ENCODE measurements at places on chromosomes 4 and X.

GRCh38 chrX:106684207-106684606 is 42.3 kb upstream of the RNF128 start:
- DNase-seq, result no peak

GRCh38 chr4:123825596-123826291 is 429.1 kb downstream of the SPRY1 start:
- no peak for DNase-seq

- DNase-seq, result no peak
Measured at GRCh38 chrX:24495700-24496099, 30.6 kb downstream of the PDK3 start.

- DNase-seq, result no peak
Measured at GRCh38 chr4:186946682-186947294, 223.1 kb upstream of the FAT1 start.

DNA sequence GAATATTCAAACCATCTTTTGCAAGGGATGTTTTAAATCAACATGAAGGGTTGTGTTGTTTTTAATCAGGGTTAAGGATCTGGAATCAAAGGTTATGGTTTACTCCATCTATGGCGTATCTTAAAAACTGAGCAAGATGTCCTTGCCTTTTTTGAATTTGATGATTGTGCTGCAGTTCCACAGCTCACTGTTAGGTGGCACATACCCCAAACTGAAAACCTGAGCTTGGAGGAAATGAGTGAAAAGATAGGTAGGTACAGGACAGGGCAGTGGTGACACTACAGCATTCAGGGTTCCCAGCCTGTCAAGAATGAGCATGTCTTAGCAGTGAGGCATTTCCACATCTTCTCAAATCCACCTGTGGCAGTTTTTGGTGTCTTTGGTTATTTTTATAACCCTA is 13.1 kb upstream of the EOLA1 start:
- DNase-seq, result no peak

- DNase-seq, result no peak
Measured at GRCh38 chrX:37076983-37077382, 68.8 kb downstream of the FAM47C start.

DNA sequence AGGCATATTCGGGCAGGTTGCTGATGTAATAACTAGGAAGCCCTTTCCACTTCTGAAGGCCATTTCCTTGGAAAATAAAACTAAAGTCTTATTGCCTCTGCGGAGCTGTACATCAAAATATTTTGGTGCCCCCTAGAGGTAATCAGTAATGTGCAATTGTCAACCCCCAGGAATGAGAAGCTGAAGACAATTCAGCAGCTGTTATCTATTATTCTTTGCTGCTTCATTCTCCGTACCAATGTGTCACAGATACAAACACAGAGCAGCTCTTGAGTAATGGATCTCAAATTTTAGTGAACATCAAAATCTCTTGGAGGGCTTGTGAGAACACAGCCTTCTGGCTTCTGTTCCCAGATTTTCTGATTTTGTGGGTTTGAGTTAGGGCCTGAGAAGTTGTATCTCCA is 3.5 kb upstream of the SLIT2 start:
- DNase-seq, result peak; percentile 80

DNA sequence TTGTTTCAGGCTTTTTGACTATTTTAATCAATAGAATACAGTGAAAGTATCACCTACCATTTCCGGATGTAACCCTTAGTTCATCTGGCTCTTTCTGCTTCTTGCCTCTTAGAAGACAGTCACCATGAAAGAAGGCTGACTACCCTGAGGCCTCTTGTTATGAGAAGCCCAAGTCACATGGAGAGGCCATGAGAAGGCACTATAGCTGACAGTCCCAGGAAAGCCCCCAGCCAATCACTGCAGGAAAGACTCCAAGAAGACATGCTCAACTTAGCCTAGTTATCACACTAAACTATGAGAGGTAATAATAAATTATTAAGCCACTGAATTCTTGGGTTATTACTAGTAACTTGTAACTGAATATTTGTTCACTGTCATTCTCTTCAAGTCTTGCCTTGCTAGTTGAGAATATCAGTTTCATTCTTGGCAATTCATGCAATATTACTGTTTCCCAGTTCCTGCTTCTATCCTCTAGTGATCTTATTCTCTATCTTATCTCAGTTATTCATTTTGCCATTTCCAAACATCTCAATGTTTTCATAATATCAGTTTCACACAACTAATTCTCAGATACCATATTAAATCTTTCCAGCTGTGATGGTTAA is 57.1 kb upstream of the GUCY1A1 start:
- no peak for DNase-seq

DNA sequence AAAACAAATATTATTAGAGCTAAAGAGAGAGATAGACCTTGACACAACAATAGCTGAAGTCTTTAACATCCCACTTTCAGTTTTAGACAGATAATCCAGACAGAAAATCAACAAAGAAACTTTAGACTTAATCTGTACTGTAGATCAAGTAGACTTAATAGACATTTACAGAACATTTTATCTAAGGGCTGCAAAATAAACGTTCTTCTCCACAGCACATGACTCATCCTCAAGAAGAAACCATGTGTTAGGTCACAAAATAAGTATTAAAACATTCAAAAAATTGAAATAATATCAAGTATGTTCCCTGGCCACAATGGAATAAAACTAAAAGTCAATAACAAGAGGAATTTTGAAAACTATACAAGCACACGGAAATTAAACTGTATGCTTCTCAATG is 1510.3 kb upstream of the PCDH10 start:
- DNase-seq, result no peak

DNA sequence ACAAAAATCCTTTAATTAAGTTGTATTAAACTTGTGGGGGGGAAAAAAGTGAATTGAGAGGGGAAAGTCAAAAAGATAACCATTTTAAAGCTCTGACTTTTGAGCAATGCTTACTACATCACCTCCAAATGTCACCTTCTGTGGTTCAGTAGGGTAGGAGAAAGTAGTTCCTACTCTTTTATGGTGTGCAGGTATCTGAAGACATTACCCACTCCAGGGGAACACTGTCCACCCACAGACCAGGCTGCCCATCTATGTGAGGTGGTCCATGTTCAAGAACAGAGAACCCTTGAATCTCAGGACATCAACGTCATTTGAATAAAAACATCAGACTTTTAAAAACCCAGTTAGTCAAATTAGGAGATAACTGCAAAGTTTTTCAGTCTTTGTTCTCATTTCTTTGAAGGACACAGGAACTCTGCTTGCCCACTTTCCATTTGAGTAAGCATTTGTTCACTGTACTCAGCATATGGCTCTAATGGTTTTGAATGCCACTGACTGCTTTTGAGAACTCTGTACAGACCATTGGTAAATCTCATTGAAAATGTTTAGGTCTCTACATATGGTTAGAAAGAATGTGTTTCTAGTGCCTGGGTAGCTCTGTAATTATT is 18.4 kb downstream of the NMU start:
- no peak for DNase-seq

GRCh38 chr4:71123951-71124350 is 130.5 kb downstream of the DCK start:
- no peak for DNase-seq

- DNase-seq, result no peak
Measured at GRCh38 chrX:5307416-5307815, 921.3 kb downstream of the NLGN4X start.

DNA sequence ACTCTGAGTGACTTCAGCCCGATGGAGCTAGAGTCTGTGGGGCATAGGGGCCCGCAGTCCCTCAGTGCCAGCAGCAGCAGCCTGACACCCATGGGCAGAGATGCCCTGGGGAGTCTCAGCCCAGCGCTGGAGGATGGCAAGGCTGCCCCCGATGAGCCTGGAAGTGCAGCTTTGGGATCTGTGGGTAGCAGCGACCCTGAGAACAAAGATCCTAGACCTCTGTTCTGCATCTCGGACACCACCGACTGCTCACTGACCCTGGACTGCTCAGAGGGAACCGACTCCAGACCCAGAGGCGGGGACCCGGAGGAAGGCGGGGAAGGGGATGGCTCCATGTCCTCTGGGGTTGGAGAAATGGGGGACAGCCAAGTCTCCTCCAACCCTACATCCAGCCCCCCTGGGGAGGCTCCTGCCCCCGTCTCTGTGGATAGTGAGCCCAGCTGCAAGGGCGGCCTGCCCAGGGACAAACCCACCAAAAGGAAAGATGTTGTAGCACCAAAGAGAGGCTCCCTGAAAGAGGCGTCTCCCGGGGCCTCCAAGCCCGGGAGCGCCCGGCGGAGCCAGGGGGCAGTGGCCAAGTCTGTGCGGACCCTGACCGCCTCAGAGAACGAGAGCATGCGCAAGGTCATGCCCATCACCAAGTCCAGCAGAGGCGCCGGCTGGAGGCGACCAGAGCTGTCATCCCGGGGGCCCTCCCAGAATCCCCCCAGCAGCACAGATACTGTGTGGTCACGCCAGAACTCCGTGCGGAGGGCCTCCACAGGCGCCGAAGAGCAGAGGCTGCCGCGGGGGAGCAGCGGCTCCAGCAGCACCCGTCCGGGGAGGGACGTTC is 39.5 kb downstream of the FHDC1 start:
- no peak for DNase-seq

DNA sequence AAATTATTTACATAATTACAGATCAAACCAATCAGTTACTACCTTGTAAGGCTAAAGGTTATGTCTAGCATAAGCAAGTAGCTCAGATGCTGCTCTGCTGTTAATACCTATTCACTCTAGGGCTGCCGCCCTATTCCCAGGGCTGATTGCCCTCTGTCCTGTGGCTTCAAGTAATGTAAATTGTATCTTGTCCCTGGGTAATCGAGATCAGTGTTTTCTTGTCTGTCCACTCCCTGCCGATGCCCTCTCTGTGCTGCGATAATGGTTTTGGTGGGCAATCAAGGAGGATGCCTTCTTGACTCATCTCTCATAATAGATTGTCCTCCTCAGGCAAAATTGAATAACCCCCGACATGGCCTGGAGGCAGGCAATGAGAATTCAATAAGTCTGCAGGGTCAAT is 641.0 kb upstream of the PITX2 start:
- no peak for DNase-seq

Data from amniotic stem cell (primary cell).